ENCODE measurements at places on chromosomes 2 and 18.

DNA sequence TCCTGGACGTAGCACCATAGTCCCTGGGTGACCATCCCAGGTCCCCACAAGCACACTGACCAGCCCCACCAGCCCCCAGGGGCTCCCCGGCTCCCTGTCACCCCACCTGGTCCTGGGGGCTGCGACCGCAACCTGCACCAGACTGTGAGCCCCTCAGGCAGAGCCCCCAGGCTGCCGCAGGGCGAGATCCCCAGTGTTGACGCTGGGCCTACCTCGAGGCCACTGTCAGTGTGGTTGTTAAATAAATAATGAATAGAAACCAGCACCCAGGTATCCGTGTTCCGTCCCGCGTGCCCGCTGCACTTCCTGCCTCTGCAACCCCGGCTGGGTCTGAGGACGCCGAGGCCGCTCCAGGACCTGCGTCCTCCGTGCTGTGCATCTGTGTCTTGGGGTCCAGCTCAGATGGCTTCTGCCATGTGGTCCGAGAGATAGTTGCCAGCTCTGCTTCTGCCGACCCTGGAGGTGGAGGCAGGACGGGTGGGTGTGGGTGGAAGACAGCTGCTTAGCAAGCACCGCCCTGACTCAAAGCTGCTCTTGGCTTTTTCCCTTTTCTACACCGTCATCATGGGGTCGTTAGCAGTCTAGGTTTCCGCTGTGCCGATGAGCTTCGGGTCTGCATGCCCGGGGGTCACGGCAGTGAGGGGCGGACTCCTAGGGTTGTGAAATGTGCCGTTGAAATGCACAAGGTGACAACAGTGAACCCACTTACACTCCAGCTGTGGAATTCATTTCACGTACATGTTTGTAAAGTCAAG, 74.2 kb downstream of the NFATC1 start:
- DNase-seq = no peak

DNA sequence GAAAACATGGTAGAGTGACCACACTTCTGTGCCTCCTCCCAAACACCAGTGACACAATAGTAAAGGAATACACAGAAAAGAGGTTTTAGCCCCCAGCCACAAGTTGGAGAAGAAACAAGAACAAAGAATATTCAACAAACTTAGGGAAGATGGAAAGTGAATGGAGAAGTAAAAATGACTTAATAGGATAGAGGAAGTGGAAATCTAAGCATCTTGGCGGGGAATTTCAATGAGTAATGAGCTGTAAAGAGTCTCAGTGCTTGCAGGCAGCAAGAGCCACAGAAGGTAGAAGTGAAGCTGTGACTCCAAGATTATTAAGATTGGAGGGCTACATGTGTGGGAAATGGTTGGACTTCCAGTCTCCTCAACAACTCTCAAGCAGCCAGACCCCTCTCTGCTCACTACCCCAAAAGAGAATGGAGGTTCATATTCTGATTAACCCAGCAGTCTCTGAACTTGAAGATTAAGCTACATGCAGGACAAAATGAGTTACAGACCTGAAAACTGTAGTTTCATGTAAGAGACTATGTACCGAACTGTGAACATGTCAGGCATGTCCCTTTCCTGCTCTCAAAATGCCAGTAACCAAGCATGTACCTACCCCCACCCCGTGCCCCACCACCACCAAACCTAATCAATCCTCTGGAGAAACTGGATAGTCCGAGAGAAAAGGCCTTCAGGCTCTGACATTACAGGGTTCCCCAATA, 16.9 kb upstream of the HNRNPLL start:
- no peak for DNase-seq

DNA sequence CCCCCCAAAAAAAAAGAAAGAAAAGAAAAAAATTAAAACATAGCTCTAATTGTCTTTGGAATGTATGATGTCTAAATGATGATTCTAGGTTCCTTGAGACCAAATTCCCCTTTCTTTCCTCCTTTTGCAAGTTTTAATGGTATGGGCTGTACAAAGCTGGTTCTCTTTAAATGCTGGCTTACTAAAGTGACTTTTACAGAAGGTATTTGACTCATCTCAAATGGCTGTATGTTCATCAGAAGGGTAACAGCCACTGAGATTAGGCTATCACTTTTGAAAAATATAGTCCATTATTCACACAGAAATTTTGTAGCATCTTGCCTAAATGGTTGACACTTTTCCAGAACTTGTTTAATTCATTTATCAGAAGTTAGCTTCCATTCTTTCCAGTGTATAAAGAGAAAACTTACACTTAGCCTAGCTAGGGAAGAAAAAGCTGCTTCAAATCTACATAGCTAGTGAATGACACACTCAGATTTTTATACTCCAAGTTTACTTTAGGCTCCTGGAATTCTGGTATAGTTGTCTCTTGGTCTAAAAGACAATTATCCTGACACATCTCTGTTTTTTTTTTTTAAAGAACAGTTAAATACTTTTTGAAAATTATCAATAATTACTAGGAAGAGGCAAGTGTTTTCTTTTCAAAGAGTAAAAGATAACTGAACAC, 622.6 kb downstream of the LRP1B start:
- DNase-seq = no peak

- DNase-seq = peak; percentile 53
Observed at GRCh38 chr2:71530641-71531332, 77.4 kb downstream of the DYSF start.

DNA sequence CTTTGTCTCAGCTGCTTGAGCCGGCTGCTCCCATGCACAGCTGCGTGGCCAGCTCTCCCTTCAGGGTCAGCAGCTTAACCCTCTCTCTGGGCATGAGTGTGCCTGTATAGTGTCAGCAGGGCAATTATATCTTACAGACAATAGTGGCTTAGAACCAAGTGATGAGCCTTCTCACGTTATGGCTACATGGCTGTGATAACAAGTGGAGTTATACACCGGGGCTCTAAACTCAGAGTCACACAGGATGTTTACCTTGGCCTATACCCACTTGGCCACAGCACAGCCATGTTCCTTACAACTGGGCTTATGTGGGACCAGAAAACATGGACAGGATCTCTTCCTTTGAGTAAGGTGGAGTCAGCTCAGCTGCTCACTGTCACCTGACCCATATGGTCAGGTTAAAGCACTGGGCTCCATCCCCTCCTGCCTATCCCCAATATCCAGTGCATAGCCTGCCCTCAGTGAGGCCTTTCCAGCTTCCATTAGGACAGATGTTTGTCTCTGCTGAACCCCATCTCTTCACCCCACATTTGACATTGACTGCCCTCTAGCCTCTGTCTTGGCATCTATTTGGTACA, 294.2 kb upstream of the NCKAP5 start:
- DNase-seq = no peak

- DNase-seq = no peak
Observed at GRCh38 chr2:177106212-177106611, 106.4 kb upstream of the HNRNPA3 start.

GRCh38 chr2:218898109-218898878, 17.6 kb downstream of the WNT10A start:
- peak; percentile 83 for DNase-seq

DNA sequence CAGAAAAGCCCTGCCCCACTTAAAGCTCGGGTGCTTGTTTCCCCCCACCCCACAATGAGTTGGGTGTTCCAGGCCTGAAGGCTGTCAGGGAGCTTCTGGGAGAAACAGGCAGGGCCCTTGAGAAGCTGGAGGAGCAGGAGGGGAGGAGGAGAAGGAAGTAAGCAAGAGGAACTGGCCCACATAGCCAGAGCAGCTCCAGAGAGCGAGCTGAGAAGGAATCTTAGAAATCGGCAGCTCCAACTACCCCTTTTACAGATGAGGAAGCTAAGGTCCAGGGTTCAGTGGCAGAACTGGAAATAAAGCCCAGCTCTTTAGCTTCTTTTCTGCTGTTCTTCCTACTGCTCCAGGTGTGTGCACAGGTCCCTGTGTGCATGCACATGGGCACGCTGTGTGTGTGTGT, 12.7 kb upstream of the KCNK3 start:
- no peak for DNase-seq

- no peak for DNase-seq
Observed at GRCh38 chr2:181844551-181845290, 46.8 kb upstream of the ITPRID2 start.

DNA sequence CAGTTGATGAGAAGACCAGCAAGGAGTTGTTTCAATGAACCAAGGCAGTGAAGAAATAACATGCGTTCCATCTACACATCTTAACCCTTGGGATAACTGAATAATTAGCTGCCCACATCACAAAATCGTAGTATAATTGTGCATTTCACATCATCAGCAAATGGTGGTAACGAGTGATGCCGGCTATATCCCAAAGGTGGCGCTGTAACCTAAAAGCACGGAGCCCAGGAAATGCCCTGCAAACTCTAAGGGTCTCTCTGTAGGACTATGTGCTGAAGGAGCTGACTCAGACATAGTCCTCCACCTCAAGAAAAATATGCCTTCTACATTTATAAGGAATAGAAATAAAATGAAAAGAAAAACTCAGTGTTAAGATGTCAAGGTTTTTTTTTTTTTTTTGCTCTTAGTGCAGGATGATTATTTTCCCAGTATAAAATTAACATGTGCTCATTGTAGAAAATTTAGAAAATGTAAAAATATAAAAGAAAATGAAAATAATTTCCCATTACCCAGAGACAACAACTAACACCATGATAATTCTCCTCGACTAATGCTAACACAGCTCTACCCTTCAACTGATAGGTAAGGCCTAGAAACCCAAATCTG, 23.1 kb upstream of the DSG3 start:
- no peak for DNase-seq

DNA sequence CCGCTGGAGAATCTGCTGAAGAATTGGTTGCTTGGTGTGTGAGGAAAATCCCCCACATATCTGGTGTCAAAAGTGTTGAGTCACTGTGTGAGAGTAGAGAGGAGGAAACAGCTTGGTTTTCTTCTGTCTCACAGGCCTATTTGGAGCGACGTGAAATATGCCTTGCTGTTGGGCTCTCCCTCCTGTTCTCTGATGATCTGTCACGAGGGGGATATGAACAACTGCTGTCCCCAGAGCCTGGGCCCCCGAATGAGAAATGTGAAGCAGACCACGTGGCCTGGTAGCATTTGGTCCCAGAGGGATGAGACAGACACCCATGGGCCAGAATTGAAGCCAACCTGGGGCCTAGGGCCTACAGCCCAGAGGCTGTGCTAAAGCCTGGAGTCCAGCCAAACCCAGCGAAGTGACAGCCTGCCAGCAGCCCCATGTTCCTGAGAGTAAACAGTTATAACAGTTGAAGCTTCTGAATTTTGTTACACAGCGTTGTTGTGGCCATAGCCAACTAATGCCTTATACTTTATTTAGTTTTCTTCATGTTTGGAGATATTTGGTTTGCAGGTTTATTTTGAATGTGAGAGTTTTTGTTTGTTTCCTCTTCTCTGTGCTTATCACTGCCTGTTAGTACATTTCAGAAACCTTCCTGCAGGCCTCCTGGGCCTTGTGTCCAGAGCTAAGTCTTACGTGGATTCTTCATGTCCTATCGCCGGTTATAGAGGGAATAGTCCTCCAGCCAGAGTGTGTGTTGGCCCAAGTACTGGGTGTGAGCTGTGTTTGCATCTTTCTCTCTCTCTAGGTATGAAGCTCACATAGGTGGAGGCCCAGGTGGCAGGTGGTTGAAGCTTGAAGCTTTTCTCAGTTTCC, 18.7 kb upstream of the COLEC12 start:
- no peak for DNase-seq

DNA sequence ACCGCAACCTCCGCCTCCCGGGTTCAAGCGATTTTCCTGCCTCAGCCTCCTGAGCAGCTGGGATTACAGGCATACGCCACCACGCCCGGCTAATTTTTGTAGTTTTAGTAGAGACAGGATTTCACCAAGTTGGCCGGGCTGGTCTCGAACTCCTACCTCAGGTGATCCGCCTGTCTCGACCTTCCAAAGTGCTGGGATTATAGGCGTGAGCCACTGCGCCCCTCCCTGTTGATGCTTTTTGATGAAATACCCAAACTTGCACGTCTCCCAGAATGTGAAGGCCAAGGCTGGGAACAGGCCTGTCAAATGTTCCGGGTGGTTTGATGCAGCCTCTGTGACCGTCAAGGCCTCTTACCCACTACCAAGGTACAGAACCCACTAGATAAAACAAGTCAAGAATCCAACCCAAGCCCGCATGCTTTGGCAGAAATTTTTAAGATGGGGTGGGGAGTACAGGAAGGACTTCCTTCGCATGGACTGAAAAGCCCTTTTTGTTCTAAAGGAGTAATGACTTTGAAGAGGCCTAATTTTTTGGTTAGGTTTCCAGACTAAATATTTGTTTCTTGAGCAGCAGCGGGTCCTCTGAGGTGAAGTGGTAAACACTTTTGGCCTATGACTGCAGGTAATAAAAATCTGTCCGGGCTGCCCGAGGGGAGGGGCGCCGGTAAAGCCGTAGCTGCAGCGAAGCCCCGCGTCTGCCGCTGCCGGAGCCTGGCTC, 3.7 kb upstream of the EVX2 start:
- peak; percentile 49 for DNase-seq

DNA sequence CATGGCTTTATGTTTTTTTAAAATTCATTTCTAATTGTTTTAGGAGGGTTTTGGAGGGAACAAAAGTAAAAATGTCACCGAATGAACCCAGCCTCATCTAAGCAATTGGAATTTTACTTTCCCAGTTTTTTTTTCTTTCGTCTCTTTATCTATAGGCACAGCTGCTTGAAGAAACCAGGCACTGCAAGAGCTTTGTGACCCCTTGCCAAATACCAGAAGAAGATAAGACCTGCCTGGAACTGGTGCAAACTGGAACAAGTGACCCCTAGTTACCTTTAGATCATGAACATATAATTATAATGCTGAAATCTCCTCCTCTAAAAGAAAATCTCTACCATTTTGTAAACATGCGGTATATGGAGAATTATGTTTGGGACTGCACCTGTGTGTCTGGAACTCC, 100.9 kb downstream of the TSN start:
- no peak for DNase-seq

GRCh38 chr18:9612215-9612830, 2.0 kb downstream of the PPP4R1 start:
- DNase-seq = no peak

GRCh38 chr2:69491864-69492263, 54.6 kb upstream of the NFU1 start:
- no peak for DNase-seq

DNA sequence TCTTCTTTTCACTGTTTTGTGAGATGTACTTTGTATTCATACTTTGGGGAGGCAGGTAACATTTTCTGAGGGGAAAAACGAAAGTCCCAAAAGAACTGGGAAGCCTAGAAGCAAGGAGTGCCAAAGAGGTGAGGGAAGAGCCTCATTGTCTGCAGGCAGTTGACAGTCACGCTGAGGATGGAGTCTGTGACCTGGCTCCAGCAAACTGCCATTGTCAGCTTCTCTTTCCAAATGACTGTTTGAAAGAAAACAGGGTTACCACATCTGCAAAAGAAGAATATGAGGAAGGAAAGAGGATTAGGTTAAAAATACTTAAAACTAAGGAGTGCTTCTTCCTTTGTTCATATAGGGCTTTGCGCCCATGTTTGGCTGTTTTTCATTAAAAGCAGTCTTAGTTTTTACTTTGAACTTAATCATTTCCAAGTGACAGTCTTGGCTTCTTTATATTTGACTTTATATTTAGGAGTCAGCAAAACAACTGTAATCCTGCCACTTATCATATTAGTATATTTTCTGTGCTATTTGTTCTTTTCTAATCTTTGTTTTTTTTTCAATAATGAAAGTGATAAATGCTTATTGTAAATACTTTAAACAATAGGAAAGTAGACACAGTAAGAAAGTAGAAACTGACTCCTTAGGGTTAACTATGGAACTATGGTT, 35.0 kb downstream of the CERS6 start:
- no peak for DNase-seq
